CD4-positive, CD25-positive, alpha-beta regulatory T cell (primary cell): ENCODE measurements at places on chromosomes 5 and 9.

GRCh38 chr9:121331992-121332685 lies 37.9 kb downstream of the STOM start:
- DNase-seq: no peak

DNA sequence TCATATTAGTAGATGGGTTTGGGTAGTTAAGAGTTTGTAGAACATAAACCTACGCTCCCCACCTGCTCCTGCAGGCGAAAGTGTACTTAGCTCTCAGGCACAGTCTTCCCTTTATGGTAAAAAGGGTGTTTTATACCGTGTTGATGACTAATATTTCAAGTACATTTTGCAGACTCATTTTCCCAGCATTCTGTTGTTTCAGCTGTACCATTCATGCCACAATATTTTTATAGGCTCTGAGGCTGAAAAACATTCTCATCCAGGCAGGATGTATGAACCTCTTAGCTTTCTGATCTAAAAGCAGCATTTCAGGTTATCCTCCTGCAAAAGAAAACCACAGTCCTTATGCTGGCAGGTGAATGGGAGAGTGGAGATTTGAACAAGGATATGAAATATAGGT lies 231.4 kb downstream of the NR2F1-AS1 start:
- no peak for DNase-seq

GRCh38 chr5:142719836-142720370 lies 34.0 kb upstream of the FGF1 start:
- no peak for DNase-seq

- DNase-seq: no peak
Observed at GRCh38 chr5:177350776-177351391, 584 bp downstream of the LMAN2 start.

DNA sequence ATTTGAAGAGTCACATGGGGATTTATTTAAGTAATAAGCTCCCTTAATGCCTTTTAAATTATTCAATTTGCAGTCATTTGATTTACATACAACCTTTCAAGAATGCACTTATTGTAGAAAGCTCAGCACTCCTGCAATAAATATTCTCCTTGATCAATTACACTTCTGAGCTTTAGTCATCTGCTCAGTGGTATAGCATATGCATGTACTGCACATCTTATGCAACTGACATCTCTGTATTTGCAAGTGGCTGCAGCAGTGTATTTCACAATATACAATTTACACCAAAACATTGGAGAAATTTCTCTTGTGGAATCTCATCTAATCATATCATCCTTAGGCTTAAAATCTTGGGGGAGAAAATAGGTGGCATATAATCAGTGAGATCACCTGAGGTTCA lies 325.7 kb downstream of the SLF1 start:
- DNase-seq: no peak

- DNase-seq: no peak
Observed at GRCh38 chr5:62778316-62779009, 199.8 kb downstream of the LRRC70 start.

- no peak for DNase-seq
Observed at GRCh38 chr5:134506054-134507039, 19.1 kb upstream of the JADE2 start.

GRCh38 chr5:167949435-167949834 lies 342.0 kb upstream of the WWC1 start:
- no peak for DNase-seq

GRCh38 chr5:14665949-14666348 lies 1.4 kb downstream of the OTULIN start:
- DNase-seq: peak; percentile 79

GRCh38 chr9:19464061-19464763 lies 55.4 kb downstream of the ACER2 start:
- no peak for DNase-seq

- no peak for DNase-seq
Observed at GRCh38 chr5:117800261-117800660, 1188.1 kb downstream of the DTWD2 start.

GRCh38 chr5:173231996-173232498 lies 3.0 kb downstream of the NKX2-5 start:
- DNase-seq: no peak

GRCh38 chr9:76618762-76619161 lies 145.5 kb upstream of the PCA3 start:
- no peak for DNase-seq

GRCh38 chr5:160837749-160838593 lies 14.0 kb downstream of the ATP10B start:
- no peak for DNase-seq

DNA sequence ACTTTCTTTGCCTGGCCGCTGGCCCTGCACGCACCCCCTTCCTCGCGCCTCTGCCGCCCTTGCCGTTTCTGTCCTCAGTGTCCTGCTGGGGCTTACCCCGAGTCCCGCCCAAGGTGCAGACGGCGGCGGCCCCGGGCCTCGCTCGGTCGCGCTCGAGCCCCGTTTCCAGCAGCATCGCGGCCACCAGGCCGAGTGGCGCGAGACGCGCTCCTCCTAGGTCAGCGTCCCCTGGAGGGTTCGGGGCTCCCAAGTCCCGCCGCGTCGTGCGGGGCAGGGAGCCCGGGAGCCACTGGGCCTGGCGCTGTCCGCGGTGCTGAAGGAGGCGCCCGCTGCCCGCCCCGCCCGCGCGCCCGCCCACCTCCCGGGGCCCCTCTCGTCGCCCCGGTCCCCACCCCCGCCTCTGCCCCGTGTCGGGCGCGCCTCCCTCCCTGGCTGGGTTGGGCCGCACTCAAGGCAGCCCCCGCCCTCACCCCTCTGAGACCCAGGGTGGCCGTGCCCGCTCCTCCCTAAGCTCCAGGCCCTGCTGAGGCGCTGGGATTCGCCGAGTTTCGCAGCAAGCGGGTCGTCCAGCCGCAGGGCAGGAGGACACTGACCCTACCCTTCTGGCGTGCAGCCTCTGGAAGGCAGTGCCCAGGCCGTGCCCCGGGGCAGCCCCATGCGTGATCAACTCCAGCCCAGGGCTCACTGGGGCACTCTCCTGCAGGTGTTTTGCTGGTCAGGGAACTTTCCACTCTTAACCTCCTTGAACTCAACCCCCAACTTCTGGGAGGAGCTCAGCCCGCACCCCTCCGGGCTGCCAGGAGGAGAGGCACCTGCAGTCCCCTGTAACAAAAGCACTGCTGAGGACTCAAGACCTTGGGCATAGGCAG lies at the start of gene LHX3:
Gene LHX3 (minus strand): TSS at position 291 of the 869 bp plus-strand sequence. CDS start 116 bp downstream, at position 175.
- DNase-seq: no peak
